ENCODE measurements at places on chromosomes 7 and 10.
A peak's percentile ranks its signal among the peaks of the same experiment; 100 is the strongest.

DNA sequence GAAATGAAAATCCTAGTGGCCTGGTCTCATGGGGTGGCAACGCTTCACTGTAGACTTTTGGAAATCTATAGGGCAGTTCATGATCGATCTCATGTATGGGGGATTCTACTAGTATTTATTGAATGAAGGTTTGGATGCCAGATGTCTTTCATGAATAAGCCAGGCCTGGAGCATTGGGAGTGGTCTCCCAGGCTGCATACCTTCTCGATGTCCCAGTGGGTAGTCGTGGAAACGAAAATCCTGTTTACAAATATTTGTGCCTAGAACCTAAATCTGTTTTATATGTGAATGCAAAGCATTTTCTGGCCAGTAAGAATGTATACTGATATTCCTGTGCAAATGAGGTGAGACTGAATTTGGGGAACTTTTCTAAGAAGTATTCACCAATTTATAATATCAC is 105.0 kb upstream of the C1QL3 start:
- DNase-seq: no peak

DNA sequence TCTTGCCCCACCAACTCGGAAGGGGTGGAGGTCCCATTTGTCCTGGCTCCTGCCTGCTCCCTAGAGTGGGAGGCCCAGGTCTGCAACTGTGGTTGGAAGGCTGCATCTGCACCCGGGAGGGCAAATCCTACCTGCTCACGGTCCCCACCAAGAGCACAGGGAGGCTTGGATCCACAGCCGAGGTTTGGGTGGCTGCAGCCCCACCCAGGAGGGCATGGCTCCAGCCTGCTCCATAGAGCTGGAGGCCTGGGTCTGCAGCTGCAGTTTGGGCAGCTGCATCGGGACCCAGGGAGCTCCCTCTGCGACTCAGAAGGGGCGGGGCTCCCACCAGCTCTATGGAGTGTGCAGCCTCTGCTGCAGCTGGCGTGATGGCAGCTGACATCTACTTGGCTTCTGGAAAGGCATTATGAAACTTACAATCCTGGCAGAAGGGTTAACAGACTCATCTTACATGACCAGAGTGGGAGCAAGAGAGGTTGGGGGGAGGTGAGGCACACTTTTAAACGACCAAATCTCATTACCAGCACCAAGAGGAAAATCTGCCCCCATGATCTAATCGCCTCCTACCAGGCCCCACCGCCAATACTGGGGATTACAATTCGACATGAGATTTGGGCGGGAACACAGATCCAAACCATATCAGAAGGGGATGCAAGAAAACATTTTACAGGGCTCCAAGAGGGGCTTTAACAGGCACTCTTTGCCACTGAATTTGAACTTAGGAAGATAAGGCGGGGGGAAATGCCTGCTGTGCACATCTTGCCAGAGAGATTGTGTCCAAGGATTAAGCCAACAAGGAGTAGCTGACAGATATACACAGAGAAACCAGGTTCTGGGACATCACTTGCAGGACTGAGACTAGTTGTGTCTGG is 8.2 kb upstream of the BLVRA start:
- no peak for DNase-seq

DNA sequence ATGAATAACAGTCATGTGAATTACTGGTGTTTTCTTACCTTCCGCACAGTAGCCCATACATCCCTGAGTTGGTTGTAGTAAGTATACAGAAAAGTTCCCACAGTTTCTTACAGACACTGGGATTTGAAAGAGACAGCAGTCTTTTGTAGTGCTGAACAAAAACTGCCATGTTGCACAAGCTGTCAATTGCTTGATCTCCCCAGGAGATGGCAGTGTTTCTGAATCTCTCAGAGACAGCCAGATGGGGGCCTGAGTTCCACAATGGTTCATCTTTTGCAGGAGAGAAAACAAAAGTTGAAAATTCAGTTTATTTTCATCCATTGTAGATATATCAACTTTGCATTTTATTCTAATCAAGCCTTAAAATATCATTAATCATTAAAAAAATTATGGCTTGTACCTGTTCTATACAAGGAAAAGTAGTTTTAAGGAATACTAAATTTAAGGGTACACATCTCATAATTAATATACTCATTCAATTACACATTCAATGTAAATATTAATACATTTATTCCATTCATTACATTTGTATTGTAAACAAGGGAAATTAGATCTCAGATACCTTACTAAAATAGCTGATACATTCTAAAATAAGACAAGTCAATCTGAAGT is 14.5 kb downstream of the VWDE start:
- DNase-seq: peak; percentile 41

- no peak for DNase-seq
Observed at GRCh38 chr7:124452186-124452585, 313.4 kb downstream of the GPR37 start.

GRCh38 chr10:75772153-75772887 is 340.9 kb downstream of the LRMDA start:
- DNase-seq: no peak

GRCh38 chr7:157292258-157292657 is 44.5 kb upstream of the DNAJB6 start:
- DNase-seq: no peak

- no peak for DNase-seq
Observed at GRCh38 chr7:42180806-42181205, 56.2 kb downstream of the GLI3 start.

- DNase-seq: peak; percentile 29
Observed at GRCh38 chr10:73076360-73077183, 20.1 kb downstream of the P4HA1 start.

GRCh38 chr7:120168066-120168465 is 104.9 kb upstream of the KCND2 start:
- DNase-seq: peak; percentile 11

- no peak for DNase-seq
Observed at GRCh38 chr7:135791543-135792362, 43.1 kb upstream of the FAM180A start.

DNA sequence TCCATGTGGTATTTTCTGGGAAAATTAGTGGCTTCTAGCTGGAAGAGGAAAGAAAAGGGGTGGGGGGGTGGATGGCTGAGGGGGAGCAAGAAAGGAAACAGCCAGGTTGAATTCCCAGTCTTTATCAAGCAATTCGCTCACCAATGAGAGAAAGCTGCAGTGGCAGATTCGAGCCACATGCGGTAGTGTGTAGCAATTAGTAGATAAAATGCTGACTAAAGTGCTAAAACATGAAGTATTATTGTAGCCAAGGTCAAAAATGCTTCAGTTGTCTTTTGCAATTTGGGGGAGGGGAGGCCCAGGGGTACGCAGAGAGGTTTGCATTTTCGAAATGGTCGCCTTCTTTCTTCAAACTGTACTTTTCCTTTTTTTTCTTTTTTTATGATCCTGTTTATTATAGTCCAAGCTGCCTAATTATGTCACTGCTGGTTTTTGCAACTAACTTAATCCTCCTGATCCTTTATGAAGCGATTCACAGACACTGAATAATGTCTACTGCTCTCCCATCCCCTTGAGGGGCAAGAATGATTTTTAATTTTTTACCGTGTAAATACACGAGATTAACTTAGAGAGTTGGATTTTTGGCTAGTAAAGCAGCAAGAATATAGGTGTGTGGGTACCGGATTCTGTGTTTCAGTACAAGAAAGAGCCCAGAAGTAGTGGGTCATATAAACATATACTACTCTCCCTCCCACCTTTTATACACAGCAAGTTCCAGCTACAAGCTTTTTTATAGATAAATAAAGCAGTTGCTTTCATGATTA is 3.6 kb upstream of the ARID5B start:
- DNase-seq: no peak

- peak; percentile 48 for DNase-seq
Observed at GRCh38 chr7:322111-322671, 32.2 kb downstream of the FOXL3 start.

DNA sequence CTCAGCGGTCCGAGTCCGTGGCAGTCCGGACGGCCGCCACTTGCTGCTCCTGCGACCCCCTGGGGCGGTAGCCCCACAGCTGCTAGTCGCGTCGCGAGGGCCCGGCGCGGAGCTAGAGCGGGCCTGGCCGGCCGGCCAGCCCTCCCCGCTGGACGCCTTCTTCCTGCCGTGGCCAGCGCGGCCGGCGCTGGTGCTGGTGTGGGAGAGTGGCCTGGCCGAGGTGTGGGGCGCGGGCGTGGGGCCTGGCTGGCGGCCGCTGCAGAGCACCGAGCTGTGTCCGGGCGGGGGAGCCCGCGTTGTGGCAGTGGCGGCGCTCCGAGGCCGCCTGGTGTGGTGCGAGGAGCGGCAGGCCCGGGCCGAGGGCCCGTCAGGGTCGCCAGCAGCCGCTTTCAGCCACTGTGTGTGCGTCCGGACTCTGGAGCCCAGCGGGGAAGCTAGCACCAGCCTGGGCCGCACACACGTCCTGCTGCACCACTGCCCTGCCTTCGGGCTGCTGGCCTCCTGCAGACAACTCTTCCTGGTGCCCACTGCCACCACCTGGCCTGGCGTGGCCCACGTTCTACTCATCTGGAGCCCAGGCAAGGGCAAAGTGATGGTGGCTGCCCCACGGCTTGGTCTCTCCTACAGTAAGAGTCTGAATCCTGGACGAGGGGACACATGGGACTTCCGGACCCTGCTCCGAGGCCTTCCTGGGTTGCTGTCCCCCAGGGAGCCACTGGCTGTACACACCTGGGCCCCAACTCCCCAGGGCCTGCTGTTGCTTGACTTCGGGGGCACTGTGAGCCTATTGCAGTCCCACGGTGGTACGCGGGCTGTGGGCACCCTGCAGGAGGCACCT is 631 bp downstream of the HPS6 start:
- DNase-seq: peak; percentile 18

DNA sequence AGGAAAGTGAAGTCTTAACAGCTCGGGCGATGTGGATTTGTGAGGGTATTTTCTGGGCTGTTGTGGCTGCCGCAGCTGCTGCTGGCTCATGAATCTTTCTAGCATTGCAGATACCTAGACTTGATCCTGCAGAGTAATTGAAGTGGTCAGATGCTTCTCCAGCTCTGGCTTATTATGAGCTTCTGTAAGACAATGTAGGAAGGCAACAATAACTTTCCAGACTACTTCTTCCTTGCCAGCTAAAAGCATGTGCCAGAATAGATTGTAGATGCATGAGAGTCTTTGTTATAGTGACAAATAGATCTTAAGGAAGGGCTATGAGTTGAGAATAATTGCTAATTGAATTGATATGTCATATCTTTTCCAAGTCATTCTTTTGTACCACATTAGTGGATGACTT is 461.4 kb upstream of the POT1 start:
- DNase-seq: no peak

DNA sequence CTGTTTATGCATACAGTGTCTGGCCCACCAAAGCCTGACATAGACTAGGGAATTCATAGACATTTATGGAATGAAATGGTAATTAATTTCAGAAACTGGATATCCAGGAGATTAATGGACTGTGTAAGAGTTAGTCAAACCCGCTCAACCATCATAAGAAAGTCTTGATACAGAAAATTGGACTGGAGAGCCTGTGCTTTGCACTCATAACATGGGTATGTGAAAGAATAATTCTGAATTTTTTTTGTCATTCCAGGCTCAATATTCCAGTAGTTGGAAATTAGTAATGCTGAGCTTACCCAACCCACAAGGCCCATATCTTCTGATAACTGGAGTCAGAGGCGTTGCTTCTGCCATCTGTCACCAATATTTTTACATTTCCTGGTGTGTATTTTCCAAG is 799.7 kb upstream of the IGFBP3 start:
- DNase-seq: no peak

GRCh38 chr7:14894826-14895225 is 7.7 kb downstream of the DGKB start:
- DNase-seq: no peak

DNA sequence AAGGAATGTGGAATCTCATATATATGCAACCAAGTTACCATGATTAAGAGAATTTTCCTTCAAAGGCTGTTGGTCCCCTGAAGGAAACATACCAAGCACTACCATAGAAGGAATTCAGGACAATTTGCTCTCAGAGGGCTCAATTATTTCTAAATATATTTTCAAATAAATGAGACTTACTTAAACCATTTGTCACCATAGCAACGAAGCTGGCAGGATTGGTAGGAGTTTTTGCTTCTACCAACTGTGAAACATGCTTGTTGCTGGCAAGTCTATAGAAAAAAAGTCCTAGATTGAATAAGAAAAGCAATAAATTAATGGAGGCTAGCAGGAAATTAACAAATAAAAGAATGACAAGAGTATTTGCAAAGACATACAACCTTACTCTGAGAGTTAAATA is 156.9 kb upstream of the NPSR1 start:
- DNase-seq: no peak

- DNase-seq: no peak
Observed at GRCh38 chr7:151290355-151290760, 41.9 kb upstream of the SMARCD3 start.

- no peak for DNase-seq
Observed at GRCh38 chr10:122659651-122660050, 40.0 kb downstream of the C10orf120 start.

GRCh38 chr7:115368998-115369397 is 447.1 kb downstream of the MDFIC start:
- DNase-seq: no peak

DNA sequence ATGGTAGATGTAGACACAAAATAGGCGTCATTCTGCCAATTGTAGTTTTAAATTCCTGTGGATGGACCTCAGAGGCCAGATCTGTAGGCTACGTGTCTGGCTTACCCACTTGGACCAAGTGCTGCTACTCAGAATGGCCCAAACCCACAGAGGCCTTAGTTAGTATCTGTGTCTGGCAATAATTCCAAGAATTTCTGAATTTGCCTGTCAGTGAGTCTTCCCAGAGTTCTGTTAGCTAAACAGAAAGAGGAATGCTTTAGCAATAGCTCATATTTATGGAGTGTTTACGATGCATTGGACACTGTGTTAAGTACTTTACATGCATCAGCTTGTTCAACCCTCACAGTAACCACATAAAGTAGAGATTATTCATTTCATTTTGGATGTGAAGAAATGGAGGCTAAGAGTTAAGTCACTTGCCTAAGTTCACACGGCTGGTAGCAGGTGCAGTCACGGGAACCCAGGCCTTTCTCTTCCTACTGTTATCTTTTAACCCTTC is 231.8 kb downstream of the PTEN start:
- peak; percentile 88 for DNase-seq

- no peak for DNase-seq
Observed at GRCh38 chr10:15990535-15991129, 130.3 kb upstream of the MINDY3 start.

DNA sequence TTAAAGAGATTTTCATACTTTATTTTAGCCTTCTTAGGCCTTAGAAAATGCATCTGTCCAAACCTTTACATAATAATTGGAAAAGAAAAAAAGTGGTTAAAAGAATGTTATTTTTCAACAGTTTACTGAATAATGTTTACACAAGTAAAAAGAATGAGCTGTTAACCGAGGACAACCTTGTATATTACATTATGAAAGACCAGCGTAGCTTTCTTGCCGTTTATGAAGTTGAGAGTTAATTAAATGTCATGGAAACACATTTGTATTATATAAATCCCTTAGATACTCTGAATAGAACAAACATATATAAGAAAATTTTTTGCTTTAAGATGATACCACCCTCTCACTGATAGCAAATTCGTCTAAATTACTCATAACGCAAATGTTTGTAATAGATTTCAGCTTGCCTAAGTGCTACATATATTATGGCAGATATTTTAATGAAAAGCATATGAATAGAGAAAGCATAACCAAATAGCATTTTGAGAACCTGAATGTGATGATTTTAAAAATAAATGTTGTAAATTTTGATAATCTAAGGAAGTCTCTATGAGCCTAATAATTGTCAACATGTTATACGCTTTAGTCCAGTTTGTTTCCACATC is 9.1 kb downstream of the CACNB2 start:
- DNase-seq: no peak
